ENCODE measurements at places on chromosomes 11 and 22. TPM values are rescaled to one million over a fixed set of nuclear protein-coding genes. Genes with fewer than 3 reads are reported as not detected.

The YPEL1 gene
- 1.0 TPM for total RNA-seq

The OR2D2 gene
- 0.40 TPM for total RNA-seq

The USP2 gene
- total RNA-seq: 9.7 TPM

The SMC1B gene
- not detected for total RNA-seq

The CHRNA10 gene
- total RNA-seq: 0.45 TPM

DNA sequence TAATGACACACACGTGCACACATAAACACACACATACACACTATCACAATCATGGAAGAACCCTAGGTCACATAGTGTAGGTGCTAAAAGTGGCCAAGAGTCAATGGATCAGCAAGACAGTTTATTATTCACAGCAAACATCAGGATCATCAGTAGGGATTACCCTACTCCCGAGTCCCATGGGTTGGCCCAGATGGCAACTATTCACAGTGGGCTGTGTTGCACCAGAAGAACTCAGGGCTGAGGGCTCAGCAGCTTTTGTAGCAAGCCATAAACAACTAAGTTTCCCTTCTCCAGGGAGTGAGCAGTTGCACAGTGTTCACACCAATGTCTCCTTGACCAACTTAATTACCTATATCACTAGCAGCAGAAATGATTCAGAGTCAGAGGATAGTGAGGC, 20.8 kb downstream of the PRDM11 start:
- DNase-seq: no peak

DNA sequence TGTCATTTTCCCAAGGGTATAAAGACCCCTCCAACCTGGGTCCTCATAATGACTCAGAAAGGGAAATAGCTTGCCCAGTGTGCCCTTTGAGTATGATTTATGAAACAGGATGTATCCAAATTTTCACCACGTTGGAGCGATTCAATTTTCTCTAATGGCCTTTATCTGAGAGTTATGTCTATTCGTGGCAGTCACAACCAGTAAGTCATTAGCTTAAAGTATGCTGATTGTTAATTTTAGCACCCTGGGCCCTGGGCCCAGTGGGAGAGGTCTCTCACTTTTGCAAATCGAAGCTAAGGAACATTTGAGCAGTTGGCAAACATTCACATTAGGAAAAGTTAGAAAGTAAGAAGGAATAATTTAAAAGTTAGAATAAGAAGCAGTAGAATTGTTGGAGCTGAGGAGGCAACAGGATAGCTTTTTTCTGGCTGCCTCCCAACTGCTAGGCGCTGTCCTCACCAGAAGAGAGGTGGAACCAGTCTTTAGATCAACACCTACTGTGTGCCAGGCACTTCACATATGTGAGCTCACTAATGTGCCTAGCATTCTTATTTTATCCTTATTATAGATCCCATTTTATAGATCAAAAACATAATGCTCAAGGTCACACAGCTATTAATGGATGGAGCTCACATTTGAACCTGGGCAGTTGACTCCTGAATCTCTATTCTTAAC, 24.5 kb downstream of the INSC start:
- no peak for DNase-seq

- no peak for DNase-seq
Measured at GRCh38 chr11:130609121-130610035, 160.9 kb downstream of the ADAMTS15 start.

GRCh38 chr11:15186146-15186545, 71.4 kb downstream of the INSC start:
- no peak for DNase-seq

- no peak for DNase-seq
Measured at GRCh38 chr11:132202621-132203020, 832.2 kb downstream of the NTM start.

DNA sequence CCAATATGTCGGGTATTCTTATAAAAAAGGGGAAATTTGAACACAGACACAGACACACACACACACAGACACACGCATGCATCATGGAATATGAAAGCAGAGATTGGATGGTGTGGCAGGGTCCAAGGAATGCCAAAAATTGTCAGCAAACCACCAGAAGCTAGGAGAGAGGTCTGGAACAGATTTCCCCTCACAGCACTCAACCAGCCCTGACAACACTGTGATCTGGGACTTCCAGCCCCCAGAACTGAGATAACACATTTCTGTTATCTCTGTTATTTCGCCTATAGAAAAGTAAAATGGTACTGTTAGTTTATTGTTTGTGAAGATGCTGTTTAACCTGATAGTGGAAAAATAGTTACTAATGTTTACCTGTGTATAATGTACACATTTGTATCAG, 145.4 kb upstream of the ZBED5 start:
- no peak for DNase-seq

GRCh38 chr11:61589961-61590360, 9.1 kb upstream of the SYT7 start:
- DNase-seq: no peak

- DNase-seq: no peak
Measured at GRCh38 chr22:16828876-16829275, 3.7 kb upstream of the XKR3 start.

DNA sequence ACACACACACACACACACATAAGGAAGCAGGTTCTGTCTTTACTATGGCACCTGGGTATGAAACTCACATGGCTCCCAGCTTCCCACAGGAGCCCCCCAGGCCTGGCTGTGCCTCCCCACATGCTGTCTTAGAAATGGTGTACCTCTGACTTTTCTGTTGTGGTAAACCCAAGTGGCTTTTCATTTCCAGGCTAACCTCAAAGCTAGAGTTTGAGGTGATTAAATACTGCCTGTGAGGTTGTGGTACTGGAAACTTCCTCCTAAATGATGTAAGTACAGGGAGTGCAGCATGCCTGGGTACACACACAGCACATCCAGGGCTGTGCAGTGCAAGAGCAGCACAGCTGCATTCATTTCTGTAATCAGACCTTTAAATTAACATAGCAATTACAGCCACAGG, 34.4 kb downstream of the ME3 start:
- peak; percentile 64 for DNase-seq

DNA sequence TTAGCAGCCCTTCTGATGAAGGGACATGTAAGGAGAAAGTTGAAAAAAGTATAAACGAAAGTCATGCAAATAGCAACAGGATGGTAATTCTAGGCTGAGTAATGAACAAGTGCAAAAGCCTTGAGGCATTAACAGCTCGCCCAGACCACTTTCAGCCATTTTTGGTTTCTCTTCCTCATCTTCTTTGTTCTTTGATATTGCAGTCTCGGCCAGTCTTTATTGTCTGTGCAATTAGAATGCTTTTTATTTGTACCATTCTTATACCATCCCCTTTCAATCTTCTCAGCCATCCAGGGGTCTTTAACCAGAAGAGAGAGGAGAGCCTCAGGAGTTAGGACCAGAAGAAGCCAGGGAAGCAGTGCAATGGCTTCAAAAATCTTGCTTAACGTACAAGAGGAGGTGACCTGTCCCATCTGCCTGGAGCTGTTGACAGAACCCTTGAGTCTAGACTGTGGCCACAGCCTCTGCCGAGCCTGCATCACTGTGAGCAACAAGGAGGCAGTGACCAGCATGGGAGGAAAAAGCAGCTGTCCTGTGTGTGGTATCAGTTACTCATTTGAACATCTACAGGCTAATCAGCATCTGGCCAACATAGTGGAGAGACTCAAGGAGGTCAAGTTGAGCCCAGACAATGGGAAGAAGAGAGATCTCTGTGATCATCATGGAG, 7.3 kb downstream of the TRIM34 start:
- DNase-seq: no peak

GRCh38 chr11:125638315-125638714, 13.4 kb downstream of the CHEK1 start:
- DNase-seq: peak; percentile 64

GRCh38 chr22:28414913-28415312, 264.7 kb downstream of the TTC28 start:
- no peak for DNase-seq

DNA sequence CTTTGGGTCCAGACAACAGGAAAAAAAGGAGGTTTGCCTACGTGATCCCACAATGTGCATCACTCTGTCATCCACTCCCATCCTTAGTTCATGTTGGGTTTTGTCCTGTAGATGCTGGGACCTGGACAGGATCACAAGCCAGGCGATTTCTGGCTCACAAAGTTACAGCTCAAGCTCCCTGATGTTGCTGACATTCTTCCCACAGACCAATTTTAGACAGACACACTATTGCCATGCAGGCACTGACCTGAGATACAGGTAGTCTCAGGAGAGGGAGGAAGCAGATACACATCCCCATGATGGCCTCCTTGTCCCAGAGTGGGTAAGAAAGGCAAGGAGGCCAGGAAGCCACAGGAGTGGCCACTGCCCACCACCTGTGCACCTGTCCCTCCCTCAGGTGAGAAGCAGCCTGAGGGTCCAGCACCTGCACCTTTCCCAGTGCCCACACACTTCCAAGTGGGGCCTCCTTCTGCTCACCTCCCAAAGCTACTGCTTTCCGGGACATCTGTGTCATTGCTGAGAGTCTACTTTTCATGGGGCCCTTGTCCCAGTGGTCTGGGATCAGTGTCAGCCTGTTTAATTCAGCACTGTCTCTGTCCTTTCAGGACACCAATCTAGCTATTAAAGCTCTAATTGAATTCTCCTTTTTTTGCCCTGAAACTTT, 52.0 kb upstream of the TOP3B start:
- no peak for DNase-seq

DNA sequence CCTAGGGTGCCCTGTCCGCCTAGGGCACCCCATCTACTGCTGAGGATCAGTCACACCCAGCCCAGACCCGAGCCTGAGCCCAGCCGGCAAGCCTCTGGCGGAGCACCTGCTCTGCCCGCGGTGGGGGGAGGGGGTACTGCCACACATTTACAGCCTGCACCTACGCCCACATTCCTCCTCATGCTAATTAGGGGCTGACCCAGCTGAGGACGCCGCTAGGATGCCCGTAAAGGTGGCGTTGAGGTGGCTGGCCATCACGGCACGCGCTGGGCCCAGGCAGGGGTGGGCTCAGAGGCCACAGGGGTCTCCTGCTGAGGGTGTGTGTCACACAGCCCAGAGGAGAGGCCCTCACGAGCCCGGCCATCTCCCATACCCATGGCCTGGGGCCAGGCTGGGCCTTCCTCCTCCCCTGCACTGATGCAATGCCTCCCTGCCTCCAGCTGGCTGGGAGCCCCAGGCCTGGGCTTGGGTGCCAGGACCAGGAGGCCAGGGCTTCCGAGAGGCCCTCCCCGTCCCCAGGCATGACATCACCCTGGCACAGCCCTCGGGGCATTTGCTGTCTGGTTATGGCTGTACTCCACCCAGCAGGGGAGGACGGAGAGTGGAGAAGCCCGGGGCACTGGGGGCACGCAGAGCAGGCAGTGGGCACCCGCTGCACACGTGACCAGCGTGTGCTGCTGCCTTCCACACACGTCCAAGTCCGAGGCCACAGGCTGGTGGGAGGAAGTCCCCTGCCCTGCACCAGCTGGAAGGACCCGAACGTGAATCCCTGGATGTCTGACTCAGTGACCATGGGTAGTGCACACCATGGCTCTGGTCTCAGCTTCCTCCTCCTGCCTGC, 12.7 kb downstream of the DUSP8 start:
- DNase-seq: peak; percentile 86

DNA sequence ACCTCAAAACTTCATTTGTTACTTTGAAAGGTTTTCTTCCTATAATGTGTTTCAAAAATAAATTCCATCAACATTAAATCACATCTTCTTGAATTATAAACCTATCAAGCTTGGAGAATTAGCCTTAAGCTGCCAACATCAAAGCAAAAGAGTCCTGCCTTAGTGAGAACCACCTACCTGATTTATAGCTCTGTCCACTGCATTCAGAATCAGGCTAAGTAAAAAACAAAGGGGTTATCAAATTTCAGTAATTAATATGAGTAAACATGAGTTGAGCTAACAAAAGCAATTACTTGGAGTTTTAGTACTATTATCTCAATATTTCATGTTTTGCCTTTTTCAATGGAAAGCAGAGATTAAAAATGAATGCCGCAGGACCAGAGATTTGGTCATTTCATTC, 73.9 kb downstream of the CADM1 start:
- no peak for DNase-seq

GRCh38 chr11:70915158-70915985, 337.0 kb downstream of the SHANK2 start:
- no peak for DNase-seq

DNA sequence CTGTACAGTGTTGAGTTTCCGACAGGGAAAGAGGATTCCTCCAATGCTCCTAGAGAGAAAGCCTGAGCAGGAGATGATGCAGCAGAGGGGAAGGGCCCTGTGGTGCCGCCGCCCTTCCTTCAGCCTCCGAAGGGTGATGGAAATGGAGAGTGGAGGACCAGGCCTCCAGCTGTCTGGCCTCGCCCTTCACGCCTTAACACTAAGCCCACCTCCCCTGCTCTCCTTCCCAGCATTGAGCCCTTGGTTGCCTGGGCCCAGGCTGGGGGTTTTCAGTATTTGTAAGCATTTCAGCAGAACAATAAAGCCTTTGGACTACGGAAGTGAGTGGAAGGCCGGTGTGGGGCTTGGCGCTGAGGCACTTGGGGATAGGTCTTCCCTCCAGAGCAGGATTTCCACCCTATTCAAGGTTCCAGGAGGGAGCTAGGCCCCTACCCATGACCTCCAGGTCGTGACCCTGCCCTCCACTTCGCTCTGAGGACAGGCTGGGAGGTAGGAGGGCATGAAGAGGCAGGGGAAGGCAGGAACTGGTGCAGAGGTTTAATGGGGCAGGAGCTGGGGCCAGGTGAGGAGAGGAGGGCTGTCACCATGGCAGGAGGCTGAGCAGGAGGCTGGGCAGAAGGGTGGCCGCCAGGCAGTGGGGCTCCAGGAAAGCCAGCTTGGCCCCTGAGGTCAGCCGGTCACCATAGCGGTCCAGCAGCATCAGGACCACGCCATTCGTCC, 21.6 kb downstream of the TREH start:
- DNase-seq: no peak

- peak; percentile 45 for DNase-seq
Measured at GRCh38 chr11:61814247-61814957, 2.4 kb downstream of the FADS1 start.

GRCh38 chr22:46042786-46043185, 65.8 kb upstream of the WNT7B start:
- no peak for DNase-seq

GRCh38 chr11:118132385-118133151, 20.1 kb downstream of the SCN4B start:
- no peak for DNase-seq

All from renal cortical epithelial cell (primary cell).